ENCODE measurements at places on chromosomes 4 and X.
A peak's percentile ranks its signal among the peaks of the same experiment; 100 is the strongest.

DNA sequence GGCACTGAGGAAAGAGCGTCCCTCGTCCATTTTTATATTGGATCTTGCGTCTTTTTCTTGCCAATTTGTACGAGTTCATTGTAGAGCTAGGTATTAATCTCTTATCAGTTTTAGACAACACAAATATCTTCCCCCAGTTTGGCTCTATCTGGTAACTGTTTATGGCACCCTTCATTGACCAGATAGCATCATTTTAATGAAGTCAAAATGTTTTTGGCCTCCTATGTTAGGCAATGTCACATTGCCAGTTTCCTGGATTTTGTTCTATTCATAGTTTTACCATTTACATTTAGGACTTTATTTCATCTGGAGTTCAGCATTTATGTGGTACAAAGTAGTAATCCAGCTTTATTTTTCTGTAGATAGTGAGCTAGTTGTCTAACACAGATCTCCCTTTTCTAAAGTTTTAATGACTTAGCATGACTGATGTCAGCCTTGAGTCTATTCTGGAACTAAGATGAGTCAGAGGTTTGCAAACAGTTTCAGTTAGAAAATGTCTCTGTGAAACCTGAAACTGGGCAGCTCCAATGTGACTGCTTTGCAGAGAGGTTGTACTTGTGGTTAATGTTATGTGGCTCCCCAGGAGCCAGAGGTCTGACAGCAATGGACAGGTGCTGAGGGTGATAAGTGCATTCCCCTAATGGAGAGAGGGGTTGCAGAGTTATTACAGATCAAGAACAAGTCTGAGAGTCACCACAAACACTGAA is 5.3 kb upstream of the STBD1 start:
- DNase-seq = peak; percentile 61

DNA sequence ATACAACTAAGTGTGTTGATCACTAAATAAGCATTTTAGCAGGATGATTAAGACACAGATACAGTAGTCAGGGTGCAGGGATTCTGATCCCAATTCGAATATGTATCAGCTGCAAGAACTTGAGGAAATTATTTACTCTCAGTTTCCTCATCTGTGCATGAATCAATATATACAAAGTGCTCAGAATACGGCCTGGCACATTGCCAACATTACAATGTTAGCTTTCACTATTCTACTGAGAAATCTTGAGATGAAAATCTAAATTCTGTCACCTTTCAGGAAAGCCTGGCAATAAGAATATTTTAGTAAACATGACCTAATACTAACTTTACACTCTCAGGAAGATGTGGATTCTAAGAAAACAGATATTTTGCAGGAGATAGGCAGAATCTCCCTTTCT is 1001.6 kb upstream of the IGFBP7 start:
- no peak for DNase-seq

DNA sequence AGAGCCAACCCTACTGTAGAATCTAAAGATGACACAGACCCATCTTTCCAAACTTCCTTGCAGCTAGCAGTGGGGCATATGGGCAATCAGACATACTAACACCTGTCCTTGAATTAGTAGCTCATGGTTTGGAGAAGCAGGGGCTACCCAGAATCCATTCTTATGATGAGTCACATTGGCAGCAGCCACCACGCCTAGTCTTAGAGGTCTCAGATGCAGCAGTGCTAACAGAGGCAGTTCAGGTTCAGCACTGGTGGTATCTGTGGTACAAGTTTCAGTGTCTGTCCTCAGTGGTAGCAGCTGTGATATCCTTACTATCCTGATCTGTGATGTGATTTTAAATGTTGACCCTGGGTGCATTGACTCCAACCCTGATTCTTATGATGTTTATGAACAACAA is 68.1 kb downstream of the FRMPD4 start:
- DNase-seq = no peak

DNA sequence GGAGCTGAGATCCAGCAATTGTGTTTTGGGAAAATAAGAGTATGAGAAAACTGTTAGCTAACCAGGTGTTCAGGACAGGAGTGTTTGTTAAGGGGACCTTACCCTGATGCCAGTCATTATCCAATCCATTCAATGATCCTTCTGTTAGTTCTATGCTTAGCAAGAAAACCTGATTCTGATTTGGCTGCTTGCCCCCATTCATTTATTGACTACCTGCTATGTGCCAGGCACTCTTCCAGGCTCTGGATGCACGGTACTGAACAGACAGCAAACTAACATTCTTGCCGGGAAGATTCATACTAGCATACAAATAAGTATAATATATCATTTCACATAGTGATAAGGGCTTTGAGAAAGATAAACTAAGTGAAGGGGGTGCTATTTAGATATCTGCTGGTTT is 1.0 kb upstream of the MECP2 start:
- no peak for DNase-seq

DNA sequence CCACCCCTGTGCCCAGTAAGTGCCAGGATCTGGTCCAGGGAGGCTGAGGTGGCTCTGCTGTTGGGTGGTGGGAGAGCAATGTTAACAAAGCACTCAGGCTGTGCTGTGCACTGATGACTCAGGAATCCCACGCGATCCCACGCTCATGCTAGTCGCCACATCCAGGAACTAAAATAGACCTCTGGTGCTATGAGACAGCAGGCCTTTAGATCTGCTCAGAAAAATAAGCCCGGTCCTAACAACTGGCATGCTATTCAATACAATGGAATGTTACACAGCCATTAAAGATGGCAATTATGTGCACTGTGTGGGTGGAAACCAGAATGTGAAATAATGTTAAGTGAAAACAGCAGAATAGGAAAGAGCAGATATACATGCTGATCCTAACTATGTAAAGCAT is 26.0 kb downstream of the ARL13A start:
- DNase-seq = peak; percentile 51

DNA sequence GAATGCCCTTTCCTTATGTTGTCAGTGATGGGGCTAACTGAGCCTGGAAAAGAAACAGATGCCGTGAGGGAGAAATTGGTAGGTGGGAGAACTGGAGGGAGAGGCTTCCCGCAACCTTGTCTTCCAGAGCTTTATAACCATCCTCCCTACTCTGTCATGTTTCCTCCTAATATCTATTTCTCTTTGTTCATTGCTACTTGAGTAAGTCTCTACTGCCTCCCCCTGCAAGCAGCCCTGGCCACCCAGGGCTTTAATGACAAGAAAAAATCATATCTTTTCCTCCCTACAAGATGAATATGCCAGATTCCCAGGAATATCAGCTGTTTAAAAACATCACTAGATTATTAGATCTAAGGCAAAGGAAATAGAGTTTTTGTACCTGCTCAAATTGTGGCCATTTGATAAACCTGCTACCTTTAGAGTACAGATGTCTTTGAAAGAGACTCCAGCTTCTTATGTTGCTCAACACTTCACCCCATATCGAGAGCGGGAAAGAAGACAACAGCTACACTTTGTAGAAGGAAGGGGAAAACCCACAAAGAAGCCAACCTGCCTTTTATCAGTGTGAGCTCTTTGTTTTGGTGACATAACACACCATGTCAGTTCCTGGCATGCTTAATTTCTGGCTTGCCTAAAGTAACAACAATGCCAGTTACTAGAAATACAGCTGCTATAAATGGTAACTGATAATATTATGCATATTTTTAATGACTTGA is 186.6 kb upstream of the LEF1 start:
- no peak for DNase-seq

DNA sequence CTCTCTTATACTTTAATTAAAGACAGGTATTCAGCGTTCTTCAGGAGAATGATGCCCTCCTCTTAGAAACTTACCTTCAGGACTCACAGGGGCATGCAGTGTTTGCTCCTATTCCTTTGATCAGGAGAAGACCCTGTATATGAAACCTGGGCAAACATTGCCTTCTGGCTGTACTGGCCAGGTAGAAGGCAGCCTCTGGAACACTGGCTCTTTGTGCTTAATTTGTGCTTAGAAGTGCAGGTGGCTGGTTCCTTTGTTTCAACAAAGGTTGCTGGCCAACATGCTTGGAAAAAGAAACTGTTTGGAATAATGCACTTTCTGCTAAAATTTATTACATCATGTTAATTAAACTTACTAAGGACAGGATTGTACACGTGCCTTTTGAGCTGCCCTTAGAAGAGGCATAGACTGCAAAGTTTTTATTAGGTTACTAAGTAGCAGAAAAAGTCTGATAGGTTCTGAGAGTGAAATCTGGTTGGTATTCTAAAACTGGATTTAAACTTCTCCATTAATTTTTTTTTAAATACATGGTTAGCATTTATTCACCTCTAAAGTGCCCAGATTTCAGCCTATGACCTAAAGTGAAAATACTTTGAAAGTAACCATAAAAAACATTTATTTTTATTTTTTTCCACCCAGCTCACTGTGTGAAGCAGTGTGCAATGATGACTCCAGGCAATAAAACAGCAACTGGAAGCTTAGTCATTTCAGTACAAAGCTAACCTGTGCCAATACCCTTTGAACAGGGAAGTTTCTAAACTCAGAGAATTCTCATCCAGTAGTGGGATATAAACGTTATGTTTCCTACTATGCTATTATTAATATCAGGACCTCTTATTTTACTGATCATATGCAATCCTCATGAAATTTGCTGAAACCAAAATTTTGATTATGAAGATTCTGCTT is 11.3 kb downstream of the RASSF6 start:
- DNase-seq = peak; percentile 32

Measured in GM04504 (cell line).